CD8-positive, alpha-beta T cell (primary cell): ENCODE measurements at places on chromosomes 4 and X. TPM values are rescaled to one million over a fixed set of nuclear protein-coding genes. Genes with fewer than 3 reads are reported as not detected.

MXRA5 gene
- total RNA-seq = not detected

CFI gene
- not detected for total RNA-seq

SH2D1A gene
- total RNA-seq = 44.4 TPM

PPP2R2C gene
- total RNA-seq = not detected

RTL9 gene
- not detected for total RNA-seq

ARMCX1 gene
- total RNA-seq = 2.2 TPM

PUDP gene
- 1.8 TPM for total RNA-seq

SRPX2 gene
- not detected for total RNA-seq

AMELX gene
- not detected for total RNA-seq
